ENCODE measurements at places on chromosomes 4 and X.

DNA sequence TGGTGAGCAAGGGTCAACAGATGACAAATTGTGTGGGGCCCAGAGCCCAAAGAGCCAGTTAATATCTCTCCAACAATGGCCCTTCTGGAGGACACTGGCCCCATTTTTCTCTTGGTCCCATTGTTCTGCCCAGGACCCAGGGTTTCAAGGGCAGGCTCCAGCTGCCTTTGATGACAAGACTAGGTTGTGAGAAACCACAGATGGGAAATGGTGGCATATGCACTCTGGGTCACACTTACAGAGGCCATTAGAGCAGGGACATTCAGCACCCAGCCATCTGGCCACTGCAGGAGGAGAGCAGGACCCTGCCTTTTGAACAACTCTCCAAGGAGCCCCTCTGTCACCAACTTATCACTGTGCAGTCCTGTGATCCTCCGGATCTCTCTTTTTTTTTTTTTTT lies 49.7 kb upstream of the KIAA1210 start:
- DNase-seq, result no peak

- DNase-seq, result no peak
Measured at GRCh38 chrX:43349363-43349762, 306.7 kb upstream of the MAOA start.

DNA sequence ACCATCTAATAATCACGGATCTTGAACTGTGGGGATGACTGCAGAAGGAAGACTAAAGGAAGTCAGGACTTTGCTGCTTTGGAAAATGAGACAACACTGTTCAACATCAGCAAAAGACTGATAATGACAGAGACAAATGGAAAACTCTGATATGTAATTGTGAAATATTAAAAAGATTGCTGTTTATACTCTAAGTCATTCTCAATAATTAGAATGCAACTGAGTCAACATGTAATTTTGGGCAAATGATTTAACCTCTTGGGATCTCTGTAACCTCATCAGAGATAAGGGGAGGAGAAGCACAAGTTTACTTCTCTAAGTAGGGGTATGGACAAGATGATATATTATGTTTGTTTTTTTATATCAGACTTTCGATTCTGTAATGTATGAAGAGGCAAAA lies 121.9 kb downstream of the GASK1B start:
- no peak for DNase-seq

GRCh38 chr4:83873996-83874395 lies 338.1 kb downstream of the GPAT3 start:
- DNase-seq, result no peak

GRCh38 chrX:81527881-81528440 lies 326.1 kb downstream of the SH3BGRL start:
- no peak for DNase-seq

GRCh38 chr4:123288309-123289025 lies 108.1 kb upstream of the SPRY1 start:
- no peak for DNase-seq

GRCh38 chr4:161538941-161539340 lies 624.9 kb downstream of the FSTL5 start:
- no peak for DNase-seq

- no peak for DNase-seq
Measured at GRCh38 chrX:134679221-134679620, 20.9 kb upstream of the PLAC1 start.

GRCh38 chr4:114378305-114378903 lies 220.2 kb upstream of the UGT8 start:
- DNase-seq, result peak; percentile 4

DNA sequence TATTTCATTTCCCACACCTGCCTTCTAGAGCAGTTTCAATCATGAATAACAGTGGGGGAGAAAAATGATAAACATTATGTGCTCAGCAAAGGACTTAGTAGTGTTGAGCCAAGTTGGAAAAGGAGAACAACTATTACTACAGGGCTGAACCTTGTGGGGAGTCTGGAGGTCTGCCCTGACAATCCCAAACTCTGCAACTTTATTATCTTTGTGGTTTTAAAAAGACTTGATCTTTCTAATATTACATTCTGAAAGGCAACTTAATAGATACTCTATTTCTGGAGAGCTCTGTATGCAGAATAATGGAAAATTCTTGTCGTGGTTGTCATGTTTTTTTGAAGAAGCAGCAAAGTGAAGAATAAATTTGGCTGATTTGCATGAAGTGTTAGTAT lies 116.1 kb downstream of the SPCS3 start:
- no peak for DNase-seq

- DNase-seq, result no peak
Measured at GRCh38 chr4:154707877-154708276, 35.9 kb upstream of the LRAT start.

DNA sequence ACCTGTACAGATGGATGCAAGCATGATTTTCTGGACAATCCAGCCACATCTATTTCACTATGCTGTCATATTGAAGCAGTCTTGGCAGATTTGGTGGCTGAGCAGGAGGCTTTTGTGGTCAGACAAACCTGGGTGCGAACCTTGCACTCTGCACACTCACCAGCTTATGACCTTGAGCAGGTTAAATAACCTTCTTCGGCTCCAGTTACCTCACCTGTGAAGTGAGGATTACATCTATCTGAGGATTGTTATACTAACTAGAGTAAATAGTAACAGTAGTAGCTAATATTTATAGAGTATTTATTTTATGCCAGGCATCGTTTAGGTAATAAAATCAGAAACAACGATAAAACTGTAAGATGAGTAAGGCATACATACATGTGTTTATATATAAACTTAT lies 150.0 kb downstream of the PPP3CA start:
- DNase-seq, result no peak

DNA sequence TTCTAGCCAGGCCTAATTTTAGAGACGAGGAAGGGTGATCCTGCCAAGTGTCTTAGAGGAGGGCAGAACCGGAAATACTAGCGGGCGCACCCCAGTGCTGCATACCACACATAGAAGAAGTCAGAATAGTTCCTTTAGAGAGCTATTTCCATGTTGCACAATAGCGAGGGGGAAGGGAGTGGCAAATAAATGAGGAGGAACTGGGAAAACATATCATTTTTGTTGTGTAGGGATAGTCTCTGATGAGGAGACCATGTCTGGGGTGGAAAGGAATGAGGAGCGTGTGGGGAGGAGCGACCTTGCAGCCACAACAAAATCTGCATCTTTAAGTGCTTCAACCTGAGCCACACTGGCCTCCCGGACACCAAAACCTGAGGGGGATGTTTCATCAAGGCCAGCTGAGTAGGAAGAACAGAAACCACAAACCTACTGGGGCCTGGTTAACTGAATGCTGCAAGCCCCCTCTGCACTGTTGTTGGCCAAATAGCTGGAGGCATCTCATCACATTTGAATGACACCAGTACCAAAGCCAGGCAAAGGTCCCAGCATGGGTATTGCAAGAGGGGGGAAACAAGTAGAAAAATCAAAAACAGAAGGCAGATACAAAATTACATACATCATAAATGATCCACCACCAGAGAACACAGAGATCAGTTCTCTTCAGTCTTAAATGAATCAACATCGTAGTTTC lies 26.7 kb upstream of the C1QTNF7 start:
- no peak for DNase-seq

- DNase-seq, result no peak
Measured at GRCh38 chr4:127214016-127214415, 418.7 kb upstream of the INTU start.

- DNase-seq, result no peak
Measured at GRCh38 chrX:46582966-46583365, 9.4 kb downstream of the CHST7 start.

DNA sequence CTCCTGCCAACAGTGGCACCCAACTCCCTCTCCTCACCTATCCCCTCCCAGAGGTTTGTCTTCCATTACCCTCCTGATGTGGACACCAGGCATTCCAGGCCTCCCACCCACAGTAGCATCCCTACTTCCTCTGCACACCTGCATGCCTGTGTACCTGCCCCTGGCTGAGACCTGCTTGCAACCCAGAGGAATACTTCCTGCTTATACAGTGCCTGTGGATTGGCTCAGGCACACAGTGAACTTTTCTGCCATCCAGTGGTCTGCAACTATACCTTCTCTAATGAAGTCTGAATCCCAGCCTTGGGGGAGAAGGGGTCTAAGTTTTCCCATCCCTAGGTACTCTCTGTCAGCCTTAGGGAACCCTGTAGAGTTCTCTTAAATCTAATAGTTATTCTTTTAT lies 169.9 kb downstream of the IQCM start:
- no peak for DNase-seq

DNA sequence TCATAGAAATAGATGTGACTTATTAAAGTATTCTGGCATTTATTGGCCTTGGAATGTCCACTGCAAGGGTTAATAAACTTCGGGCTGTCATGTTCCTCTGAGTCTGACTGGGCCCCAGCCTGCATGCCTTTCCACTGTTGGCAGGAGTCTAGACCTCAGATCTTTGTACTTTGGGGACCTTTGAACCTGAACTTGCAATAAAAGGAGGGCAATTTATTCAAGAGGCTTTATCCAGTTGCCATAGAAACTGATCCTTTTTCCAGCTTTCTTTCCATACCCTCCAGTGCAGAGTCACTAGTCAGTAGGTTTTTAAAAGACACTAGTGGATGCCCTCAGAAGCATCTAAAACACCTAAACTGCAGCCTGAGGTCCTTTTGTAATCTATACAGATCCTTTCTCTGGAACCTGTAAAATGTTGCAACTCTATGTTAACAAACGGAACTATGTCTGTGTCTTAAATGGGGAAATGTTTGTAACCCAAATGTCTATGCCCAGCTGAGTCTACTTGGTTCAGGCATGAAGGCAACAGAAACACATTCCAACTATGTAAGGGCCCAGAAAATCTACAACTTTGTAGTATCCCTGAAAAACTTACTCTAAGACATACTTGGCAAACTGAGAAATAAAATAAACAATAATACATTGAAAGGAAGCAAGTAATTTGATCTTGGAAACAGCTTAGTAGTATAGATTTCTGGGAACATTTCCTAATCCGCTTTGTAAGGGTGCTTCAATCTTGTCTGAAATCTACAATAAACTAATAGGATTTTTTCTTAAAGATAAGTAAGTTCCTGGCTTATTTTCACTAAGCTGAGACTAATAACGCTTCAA lies 41.5 kb downstream of the SOWAHB start:
- DNase-seq, result no peak

GRCh38 chr4:174324725-174325124 lies 41.0 kb downstream of the CEP44 start:
- DNase-seq, result peak; percentile 55

- peak; percentile 3 for DNase-seq
Measured at GRCh38 chr4:128288689-128289106, 1.1 kb upstream of the PGRMC2 start.

All from NCI-H2171 (cell line).